ENCODE measurements at places on chromosomes 16 and 17.
A peak's percentile ranks its signal among the peaks of the same experiment; 100 is the strongest.

DNA sequence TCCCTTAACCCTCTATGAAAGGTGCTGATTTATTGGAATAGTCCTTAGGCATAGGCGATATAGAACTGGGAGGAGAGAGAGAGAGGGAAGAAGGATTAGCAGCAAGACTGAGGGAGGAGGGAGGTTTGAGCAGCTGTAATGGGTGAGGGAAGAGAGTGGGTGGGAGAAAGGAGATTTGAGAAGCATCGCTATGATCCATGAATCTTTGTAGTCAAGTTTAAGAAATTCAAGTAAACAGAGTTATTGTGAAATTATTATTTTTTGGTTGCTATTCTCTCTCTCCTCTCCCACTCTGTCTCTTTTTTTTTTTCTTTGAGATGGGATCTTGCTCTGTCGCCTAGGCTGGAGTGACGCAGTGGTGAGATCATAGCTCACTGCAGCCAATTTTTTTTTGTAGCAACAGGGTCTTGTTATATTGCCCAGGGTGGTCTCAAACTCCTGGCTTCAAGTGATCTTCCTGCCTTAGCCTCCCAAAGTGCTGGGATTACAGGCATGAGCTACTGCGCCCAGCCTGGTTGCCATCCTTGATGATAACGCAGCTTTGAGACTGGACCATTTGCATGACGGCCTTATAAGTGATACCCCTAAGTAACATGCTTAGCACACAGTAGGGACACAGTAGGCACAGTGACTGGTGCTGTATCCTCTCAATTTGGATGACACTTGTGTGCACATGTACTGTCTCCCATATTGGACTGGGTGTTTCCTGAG is 21.0 kb upstream of the TNS4 start:
- no peak for DNase-seq

- DNase-seq, result no peak
Measured at GRCh38 chr17:80158846-80159245, 11.0 kb upstream of the CARD14 start.

- no peak for DNase-seq
Measured at GRCh38 chr16:75010427-75010826, 11.6 kb downstream of the ZNRF1 start.

DNA sequence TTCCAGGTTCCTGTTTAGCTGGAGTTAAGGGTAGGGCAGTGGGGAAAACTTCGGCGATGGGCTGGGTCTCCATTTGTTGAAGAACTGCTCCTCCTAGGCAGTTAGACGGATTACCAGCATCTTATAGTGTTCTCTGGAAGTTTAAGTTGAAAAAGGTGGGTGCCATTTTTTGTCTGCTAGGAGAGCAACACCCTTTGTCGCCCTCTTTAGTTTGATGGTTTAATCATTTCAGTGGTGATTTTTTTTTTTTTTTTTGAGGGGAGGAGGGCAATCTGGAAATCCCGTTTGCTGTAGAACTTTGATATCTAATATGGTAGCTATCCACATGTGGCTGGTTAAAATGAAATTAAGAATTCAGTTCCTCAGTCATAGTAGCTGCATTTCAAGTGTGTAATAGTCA is 4.1 kb downstream of the UBFD1 start:
- no peak for DNase-seq

GRCh38 chr17:80111702-80112470 is 10.5 kb downstream of the GAA start:
- DNase-seq, result no peak

- peak; percentile 16 for DNase-seq
Measured at GRCh38 chr17:78653382-78653781, 76.2 kb upstream of the DNAH17 start.

Data from NCI-H226 (cell line).